ENCODE measurements at places on chromosomes 6 and 20.

- no peak for DNase-seq
Measured at GRCh38 chr6:79188107-79188506, 46.4 kb downstream of the HMGN3 start.

DNA sequence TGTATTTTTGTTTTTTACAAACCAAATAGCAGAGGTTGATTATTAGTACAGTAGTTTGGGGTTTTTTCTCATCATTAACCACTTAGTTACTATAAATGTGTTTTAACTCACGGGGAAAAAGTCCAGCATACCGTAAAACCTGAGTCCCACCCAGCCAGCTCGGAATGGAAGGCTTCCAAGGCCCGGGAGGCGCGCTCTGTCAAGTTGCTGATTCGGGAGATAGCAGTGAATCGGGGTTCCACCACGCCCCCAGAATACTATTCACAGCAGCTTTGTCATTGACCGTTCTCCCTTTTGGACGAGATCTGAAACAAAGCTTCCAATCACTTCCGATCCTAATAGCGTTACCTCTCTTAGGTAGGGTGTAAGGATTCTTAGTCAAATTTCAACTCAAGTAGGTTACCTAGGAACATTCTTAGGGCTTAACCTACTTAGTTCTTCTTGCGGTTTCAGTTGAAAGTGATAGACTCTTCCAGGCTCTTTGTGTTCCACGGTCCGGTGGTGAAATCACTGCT, 232.8 kb upstream of the QKI start:
- DNase-seq, result no peak

- no peak for DNase-seq
Measured at GRCh38 chr6:19643287-19643686, 193.9 kb upstream of the ID4 start.

DNA sequence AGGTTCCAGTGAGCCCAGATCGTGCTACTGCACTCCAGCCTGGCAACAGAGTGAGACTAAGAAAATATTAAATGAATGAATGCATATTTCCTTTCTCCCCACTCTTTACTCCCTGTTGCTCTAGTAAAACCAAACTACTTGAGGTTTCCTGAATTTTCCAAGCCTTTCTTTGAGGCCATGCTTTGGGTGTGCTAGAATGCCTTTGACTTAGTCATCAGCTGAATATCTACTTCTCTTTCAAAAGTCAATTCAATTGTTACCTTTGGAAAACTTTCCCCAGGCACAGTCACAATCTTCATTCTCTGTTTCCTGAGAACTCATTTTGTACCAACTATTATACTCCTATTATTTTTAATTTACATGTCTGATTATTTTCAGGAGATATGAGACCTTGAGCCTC, 27.5 kb upstream of the CEP85L start:
- DNase-seq, result no peak

- DNase-seq, result no peak
Measured at GRCh38 chr6:124053315-124053714, 249.7 kb downstream of the NKAIN2 start.

DNA sequence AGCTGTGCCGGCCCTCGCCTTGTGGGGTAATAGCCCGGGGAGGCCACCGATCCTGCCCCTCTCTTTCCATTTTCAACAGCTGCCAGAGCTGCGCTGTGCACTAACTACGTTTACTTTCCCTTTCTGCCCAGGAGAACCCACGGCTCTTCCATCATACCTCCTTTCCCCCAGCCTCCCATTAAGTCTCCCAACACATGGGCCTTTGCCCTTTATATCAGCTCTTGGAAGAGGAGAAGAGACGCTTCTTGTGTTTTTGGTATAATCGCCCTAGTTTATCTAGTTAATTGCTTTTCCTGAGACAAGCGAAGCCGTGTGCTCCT, 637 bp downstream of the UBR2 start:
- no peak for DNase-seq

DNA sequence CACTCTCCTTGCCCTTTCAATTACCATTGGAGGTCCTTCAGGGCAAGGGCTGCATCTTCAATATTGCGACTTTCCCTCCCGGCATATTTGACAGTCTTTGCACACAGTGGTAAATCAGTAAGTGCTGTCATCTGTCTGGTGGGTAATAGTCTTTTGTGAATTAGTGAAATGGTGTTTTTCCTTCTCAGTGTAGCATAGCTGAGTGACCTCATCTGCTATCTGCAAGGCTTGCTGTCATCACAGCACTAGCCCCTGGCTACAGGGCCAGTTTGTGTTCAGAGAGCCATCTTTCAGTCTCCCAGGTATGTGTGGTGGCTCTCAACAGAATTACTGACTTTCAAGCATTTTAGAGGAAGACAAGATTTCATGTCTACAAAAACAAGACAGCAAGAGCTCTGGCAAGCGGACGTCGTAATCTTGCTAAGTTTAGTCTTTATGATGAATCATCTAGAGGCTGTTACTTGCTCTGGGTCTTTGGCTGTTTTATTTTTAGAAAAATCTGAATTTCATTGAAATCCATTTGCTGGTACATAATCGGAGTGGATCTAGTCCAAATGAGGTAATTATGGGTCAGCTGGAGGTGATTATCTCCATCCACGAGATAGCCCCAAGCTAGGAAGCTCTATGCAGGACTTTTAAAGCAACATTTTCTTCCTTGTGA, 528.9 kb downstream of the EPM2A start:
- DNase-seq, result no peak

- no peak for DNase-seq
Measured at GRCh38 chr6:100464903-100465700, at the start of gene SIM1. Gene SIM1 (minus strand): TSS chr6:100464921. CDS start chr6:100463468, 1,453 bp downstream.

DNA sequence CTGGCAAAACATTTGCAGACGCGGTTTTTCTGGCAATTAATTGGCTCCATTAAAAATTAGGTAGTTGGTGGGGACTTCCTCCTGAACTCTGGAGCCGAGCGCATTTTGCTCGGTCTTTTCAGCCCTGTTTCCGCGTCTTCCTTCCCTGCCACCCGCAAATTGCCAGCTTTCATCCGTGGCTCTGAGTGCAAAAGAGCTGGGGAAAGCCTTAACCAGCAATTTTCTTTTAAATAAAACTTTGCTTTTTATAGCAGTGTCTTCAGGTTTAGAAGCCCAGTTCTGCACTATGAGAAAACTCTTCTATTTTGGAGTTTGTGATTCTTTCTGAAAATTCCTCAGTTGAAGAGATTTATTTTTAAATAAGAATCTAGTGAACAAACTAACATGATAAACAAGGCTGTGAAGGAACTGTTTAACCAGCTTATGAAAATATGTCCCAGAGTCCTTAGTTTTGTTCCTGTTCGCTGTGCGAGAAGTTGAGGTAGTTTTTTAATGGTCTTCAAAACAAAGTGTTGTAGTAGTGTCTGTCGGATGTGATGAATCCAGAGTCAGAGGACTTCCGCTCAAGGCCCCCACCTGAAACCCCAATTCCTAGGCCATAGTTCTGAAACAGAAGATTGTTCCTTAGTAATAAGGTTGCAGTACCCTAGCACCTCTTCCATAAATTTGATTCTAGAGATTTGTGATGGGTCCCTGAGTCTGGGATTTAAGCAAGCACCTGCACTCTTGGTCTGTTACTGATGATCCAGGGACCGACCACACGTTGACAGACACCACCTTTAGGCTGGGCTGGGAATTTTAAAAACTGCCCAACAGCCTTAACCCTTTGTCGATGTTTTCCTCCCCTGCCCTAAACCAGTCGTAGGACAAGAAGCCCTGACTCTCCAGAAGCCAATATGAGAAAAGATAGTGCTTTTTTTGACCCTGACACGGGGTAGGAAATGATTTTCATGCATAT, 950 bp downstream of the KCTD20 start:
- no peak for DNase-seq

DNA sequence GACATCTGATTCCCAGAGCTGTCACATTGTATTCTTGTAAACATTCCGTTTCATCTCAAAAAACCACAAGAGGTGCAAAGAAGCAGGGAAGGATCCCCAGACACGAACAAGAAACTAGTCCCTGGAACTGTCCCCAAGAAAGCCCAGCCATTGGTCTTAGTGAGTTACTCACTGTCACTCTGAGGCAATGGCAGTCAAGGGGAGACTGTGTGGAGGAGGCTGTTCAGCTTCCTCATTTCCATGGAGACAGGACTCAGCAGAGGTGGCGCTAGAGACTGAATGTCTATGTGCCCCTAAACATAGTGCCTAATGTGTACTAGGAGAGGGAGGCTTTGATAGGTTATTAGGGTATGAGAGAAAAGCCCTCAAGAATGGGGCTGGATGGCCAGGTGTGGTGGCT, 11.1 kb downstream of the ULBP1 start:
- no peak for DNase-seq

- no peak for DNase-seq
Measured at GRCh38 chr6:167566711-167567141, 241.8 kb downstream of the TTLL2 start.

DNA sequence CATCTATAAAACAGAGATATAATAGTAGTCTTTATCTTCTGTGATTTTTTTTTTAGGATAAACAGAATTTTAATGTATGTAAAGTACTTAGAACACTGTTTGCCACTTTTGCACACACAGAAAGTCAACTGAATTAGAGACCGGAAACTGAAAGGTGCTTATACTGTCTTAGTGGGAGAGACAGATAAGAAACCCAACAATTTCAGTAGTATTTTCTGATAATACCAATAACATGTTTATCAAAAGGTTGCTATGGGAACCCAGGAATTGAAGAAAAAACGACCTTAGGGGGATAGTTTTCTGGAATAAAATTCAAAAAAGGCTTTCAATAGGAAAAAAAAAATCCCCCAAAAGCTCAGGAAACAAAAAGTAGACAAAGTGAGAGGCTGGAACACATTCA, 138.6 kb downstream of the BCKDHB start:
- no peak for DNase-seq

DNA sequence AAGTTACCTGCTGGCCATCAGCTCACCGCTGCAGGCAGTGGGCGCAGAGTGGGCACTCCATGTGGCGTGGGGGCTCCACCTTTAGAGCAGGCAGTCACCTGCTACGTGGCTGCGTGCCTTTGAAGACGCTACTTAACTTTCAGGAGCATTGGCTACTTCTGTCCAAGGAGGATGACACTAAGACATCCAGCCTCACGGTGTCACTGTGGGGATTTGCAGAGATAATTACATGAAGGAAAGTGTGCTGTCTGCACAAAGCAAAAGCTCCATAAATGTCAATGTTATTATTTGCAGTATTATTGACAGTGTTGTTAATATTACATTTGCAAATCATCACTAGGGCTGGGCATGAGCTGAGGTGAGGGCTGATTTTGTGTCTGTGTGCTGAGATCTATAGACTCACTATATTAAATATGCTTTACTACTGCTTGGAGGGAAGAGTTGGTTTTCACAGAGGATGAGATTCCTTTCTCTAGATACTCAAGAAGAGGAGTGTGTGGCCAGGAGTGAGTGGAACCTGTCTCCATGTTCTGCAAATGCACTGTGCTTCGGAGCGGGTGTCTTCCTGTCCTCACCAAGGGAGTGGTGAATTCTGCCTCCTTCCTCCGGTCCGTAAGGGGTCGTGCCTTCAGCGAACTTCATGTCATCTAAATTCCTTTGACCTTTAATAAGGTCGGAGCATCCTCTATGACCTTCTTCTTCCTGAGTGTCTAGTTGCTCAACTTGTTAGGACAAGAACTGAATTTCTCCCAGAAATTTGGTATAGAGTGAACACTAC, 165.8 kb upstream of the SYNDIG1 start:
- DNase-seq, result no peak

GRCh38 chr6:112957536-112957916, 610.4 kb downstream of the RFPL4B start:
- DNase-seq, result no peak

DNA sequence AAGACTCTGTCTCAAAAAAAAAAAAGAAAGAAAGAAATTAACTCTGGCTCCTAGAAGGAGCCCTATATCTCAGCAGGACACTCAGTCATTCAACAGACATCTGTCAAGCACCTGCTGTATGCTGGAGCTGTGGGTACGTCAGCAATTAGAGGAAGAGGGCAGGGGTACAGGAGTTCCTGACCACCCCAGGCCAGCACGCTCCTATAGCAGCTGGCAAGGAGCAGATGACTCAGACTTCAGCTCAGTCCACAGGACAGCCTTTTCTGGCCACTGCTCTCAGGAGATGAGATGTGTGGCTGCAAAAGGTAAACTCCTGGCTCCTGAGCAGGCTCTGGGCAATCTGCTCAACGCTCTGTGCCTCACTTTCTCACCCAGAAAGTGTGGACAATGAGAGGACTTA, 1.7 kb upstream of the RTEL1 start:
- DNase-seq, result no peak

DNA sequence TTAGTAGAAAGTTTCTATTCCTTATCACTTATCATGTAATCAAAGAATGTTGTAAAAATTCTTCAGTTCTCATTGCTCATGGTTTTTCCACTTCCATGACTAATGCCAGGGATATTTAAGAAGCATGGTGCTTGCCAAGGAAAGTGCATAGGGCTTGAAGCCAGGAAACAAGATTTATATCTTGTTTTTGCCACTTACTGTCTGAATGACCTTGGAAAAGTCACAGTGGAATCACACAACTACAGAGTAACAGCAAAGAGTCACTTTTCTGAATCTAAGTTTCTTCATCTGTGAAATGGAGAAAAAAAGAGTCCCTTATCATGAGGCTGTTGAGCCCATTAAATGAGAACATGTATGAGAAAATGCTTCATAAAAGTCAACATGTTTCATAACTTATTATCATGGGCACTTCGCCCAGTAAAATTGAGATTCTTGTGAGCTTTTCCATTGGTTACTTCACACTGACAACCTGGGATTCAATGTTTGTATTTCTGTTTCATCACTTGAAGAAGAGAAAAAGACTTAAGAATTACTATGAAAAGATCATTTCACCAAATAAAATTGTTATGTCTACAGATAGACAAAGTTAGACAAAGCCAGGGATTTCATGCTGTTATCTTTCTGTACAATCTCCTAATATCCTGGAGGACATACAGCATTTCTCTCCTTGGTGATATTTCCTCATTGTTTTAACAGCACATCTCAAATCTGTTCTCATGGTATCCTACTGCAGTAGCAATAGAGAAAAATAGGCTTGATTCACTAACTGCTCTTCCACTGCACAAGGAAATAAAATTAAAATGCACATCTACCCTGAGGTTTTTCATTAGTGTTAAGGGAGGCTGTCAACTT, 7.6 kb upstream of the BMP5 start:
- no peak for DNase-seq

GRCh38 chr6:37314487-37315156, 39.2 kb upstream of the RNF8 start:
- no peak for DNase-seq

- no peak for DNase-seq
Measured at GRCh38 chr6:80287607-80288006, 181.1 kb downstream of the BCKDHB start.

GRCh38 chr20:49591217-49591865, 23.4 kb upstream of the PTGIS start:
- no peak for DNase-seq

GRCh38 chr6:16129623-16130401, 926 bp downstream of the MYLIP start:
- DNase-seq, result no peak
